CD4-positive, alpha-beta T cell treated with Interleukin-21 for 1 hour (primary cell): ENCODE measurements at places on chromosomes 1 and 21.

DNA sequence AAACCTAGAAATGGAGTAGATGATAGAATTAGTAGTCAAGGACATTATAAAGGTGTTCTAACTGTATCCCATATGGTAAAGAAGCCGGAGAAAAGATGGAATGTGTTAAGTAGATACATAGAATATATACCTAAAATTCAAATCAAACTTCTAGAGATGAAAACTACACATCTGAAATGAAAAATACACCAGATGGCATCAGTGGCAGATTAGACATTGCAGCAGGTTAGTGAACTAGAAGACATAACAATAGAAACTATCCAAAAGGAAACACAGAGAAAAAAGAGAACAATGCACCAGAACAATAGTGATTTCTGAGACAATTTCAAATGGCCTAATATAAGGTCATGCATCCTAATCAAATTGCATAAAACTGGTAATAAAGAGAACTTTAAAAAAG, 26.9 kb downstream of the ZBTB21 start:
- DNase-seq, result no peak

GRCh38 chr21:36551731-36552433, 72.0 kb upstream of the CLDN14 start:
- DNase-seq, result no peak

DNA sequence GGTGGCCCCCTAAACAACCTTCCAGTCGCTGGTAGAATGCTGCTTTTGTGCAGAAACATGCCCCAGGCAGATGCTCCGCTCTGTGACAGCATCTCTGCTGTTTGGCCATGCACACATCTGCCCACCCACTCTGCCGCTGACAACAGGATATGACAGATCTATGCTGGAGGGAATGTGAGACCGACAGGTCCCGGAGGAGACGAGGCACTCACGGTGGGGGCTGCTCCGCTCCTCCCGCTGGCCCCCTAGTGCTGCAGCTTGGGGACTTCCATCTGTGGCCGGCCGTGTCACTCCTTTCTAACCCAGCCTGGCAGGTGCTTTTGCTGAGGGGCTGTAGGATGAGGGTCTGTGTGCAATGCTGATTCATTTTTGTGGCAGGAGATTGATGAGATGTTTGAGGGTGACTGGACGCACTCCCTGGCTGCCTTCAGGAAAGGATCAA, 49.1 kb upstream of the DMRTB1 start:
- peak; percentile 67 for DNase-seq

DNA sequence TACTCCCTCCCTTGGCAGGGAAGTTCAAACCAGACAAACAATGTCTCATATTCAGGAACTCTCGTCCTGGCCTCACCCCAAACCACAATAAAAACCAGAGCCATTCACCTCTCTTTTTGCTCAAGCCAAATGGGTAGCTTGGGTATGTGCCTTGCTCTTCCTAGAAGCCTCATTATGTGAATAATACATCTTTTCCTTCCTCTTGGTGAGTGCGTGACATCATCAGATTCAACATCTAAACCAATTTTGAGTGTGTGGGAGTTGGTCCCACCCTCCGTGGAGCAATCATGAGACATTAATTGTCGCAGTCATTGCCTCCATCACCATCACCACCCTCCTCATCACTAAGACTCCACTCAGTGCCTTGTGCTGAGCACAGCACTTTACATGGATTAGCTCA, 482.9 kb downstream of the PTPRU start:
- no peak for DNase-seq

DNA sequence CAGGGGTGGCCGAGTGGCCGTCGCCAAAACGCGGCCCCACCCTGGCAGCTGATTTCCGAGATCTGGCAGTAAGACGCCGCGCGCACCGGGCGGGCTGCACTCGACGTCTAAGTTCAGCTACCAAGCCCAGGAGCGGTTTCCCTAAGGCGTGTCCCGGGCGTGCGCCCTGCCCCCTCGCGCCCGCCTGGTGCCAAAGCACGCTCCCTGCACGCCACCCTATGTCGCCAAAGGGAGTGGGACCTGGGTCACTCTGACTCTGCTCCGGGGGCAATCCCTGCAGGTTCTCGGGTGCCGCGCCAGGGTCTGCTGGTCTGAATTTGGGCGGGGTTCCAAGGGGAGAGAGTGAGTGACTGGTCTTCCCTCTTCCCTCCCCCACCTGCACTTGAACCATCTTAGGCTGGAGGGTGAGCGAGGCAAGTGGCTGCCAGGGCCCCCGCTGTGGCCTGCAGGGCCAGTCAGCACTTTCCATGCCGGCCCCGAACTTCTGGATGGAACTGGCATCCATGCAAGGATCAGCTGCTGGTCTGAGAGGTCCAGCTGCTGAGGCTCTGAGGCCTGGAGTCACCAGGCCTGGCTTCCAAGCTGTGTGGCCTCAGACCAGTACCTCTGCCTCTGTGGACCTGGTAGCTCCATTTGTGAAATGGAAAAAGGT, at the start of gene LRRC38:
Gene LRRC38 (minus strand): TSS at position 109 of the 652 bp plus-strand sequence. CDS start 410 bp downstream, outside the sequence.
- no peak for DNase-seq

GRCh38 chr1:101506541-101507164, 269.8 kb downstream of the S1PR1 start:
- DNase-seq, result peak; percentile 49

- peak; percentile 75 for DNase-seq
These were observed 24.0 kb upstream of the CDK18 start for GRCh38 chr1:205480349-205480985.

DNA sequence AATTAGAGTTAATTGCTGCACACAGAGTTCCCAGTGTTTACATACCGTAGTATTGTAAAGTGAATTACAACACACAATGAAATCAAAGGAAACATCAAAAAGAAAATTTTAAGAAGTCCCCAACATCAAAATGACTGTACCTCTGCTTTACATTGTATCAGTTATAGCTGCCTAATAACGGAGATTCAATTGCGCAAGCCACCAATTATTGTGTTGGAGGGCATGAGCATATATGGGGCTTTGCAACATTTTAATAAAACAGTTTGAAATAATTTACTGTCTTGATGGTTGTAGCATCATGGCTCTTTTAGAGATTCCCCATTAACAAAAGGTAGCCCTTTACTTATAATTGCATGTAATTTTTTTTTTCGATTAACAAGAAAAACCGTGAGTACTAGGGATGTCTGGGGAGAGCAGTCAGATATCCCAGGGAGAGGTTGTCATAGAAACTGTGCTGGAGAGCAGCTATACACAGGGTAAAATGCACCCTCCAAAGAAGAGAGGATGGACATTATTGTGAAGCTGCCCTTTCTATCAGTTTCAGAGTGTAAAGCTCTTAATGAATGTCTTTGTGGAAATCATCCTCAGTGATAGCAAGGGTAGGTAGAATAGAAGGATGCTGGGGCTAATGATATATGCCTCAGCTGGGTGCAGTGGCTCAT, 55.9 kb upstream of the BTG3 start:
- DNase-seq, result no peak

- no peak for DNase-seq
These were observed 1.9 kb downstream of the DDAH1 start for GRCh38 chr1:85462931-85463649.

DNA sequence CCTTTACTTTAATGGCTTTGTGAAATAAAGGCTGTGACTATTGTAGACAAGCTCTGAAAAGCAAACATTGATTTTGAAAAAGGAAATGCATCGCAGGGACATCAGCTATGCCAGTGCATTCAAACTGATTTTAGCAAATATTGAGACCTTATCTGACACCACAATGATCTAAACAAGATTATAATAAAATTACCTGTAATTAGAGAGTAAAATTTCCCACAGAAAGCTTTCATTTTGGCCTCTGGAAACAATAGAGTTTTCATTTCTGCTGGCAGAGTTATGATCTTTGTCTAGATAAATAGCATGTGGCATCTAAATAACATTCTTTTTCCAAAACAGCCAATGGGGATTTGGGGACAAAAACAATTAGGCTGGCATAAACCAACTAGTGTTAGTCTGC, 650.4 kb upstream of the PRMT6 start:
- no peak for DNase-seq

- no peak for DNase-seq
These were observed 42.1 kb downstream of the CAMK2N1 start for GRCh38 chr1:20443703-20444586.

DNA sequence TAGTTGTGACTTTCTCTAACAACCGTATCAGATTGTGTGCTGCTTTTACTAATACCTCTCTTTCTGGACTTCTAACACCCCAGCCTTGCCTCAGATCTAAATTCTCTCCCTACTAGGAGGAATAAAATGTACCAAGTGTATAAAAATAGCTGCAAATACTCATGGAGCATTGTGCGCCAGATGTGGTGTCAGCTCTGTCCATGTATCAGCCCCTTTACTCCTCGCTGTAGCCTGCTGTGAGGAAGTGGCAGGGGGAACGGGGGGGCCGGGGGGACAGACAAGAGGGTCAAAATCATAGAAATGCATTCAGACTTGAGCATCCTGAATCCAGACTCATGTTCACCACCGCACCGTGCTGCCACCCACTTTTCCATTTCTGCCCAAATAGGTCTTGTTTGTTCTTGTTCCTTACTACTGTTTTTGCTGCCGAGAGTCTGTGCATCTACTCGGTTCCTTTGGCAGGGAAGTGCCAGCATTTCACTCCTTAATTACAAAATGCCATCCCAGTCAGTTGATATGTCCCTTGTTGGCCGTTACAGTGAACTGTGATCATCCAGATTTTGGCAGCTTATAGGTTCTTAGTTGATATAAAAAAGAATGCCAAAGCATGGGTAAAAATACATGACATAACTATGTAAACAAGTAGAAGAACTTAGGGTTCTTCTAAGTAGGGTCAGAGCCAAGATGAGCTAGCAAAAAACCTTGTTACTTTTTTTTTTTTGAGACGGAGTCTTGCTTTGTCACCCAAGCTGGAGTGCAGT, 76.4 kb downstream of the UBE4B start:
- no peak for DNase-seq

GRCh38 chr1:34162852-34163766, 1.9 kb downstream of the CSMD2 start:
- no peak for DNase-seq

DNA sequence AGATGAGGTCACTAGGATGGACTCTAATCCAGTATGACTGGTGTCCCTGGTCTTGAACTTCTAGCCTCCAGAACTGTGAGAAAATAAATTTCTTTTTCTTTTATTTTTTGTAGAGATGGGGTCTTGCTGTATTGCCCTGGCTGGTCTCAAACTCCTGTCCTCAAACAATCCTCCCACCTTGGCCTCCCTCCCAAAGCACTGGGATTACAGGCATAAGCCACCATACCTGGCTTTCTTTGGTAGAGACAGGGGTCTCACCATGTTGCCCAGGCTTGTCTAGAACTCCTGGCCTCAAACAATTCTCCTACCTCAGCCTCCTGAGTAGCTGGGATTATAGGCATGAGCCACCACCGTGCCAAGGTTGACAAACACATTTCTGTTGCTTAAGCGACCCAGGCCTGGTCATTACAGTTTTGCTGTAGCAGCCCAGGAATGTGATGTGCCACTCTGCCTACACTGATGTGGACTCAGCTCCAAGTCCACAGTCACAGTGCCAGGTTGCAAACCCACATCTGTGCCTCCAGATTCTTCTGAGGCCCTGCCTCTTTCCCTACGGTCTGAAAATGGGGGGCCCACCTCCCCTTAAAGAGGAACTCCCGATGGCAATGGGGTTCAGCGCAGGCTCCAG, 15.9 kb downstream of the PYCR2 start:
- no peak for DNase-seq

DNA sequence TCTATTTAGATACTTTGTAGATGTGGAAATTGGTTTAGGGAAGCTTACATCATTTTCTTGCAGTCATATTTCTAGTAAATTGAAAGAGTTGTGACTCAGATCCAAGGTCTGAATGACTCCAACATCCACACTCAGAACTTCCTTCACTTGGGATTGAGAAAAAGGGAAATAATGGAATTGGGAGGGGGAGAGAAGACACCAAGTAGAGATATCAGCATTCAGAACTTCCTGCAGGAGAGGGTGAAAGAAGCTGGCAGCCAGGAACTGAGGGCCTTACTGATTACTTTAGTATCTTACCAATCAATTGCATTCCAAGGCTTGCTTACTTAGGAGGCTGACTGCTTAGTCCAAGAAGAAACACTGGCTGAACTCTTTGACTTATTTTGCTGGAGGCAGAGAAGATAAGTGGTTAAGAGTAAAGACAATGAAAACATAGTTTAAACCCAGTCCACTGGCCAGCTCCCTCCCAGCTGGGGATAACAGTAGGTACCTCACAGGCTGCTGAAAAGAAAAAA, 21.7 kb downstream of the APP start:
- no peak for DNase-seq

DNA sequence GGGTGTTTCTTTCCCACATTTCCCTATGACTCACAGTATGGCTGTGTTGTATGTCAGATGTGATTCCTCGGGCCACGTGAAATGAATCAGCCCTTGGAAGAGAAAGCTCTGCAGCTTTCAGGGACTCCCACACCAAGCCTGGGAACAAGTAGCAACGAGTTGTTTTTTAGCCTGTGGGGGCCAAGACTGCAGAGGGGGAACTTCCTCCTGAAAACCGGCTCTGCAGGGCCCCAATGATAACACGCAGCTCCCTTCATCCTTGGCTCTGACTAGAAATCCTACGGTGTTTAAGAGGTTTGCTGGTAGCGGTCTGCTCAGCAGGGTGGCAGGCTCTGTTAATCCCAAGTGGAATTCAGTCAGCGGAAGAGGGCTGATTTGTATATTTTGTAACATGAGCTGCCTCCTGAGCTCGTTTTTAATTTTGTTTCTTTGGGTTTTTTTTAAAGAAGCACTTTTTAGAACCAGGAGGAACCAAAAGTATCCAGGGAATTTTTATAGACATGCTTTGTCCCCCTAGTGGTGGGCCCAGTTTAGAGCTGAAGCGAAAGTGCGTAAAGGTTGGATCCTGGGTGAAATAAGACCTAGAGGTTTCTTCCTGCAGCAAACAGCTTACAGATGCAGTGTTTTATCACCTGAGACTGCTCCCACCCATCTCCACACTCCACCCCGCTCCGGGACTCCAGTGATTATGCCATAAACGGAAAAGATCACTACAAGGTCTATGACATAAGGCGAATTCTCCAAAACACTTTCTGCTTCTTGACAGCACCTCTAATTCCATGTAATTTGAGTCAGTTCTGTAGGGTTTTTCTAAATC, 48.8 kb downstream of the LAMC2 start:
- no peak for DNase-seq

- no peak for DNase-seq
These were observed 45.1 kb downstream of the ERI3 start for GRCh38 chr1:44310006-44310405.

GRCh38 chr1:89672489-89673183, 39.7 kb downstream of the LRRC8C start:
- DNase-seq, result no peak

GRCh38 chr1:36829961-36830360, 204.4 kb downstream of the GRIK3 start:
- no peak for DNase-seq

- no peak for DNase-seq
These were observed 17.5 kb downstream of the FBXO42 start for GRCh38 chr1:16334655-16335340.

DNA sequence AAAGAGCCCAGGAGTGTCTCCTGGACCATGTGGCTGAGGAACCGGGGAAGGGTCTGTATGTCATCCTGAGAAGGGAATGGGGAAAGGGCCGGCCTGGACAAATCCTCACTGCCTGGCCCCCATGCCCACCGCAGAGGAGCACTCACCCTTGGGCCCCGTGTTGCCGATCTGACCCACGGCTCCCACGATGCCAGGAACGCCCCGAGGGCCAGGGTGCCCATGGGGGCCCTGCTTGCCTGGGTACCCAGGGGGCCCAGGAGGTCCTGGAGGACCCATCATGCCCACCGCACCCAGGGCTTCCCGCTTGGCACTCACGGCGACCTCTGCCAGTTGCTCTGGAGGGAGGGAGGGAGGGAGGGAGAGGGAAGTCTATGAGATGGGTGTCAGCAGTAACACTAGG, 14.6 kb downstream of the COL9A2 start:
- DNase-seq, result no peak

GRCh38 chr1:16386454-16387113, 19.5 kb downstream of the SZRD1 start:
- peak; percentile 13 for DNase-seq
